ENCODE measurements at places on chromosomes 16 and 17. TPM values are rescaled to one million over a fixed set of nuclear protein-coding genes. Genes with fewer than 3 reads are reported as not detected.

Gene PRKCB
- not detected for total RNA-seq

Gene SYNGR2
- 52.2 TPM for total RNA-seq

Gene C16orf96
- total RNA-seq = not detected

Gene ADGRG3
- not detected for total RNA-seq

Gene GALNS
- total RNA-seq = 31.6 TPM

Gene OR1A1
- total RNA-seq = not detected

Gene TAC4
- not detected for total RNA-seq

Gene RPS6KB1
- total RNA-seq = 48.4 TPM

Gene ABCC6
- total RNA-seq = not detected

Gene ALOX15
- total RNA-seq = not detected

Gene CLEC16A
- total RNA-seq = 32.4 TPM

Gene OSBPL7
- total RNA-seq = 4.7 TPM

Gene CCDC102A
- total RNA-seq = 4.1 TPM

Gene AKTIP
- total RNA-seq = 27.6 TPM

Gene HBM
- not detected for total RNA-seq
